ENCODE measurements at places on chromosomes 5 and 9.

- DNase-seq, result no peak
Measured at GRCh38 chr5:73912821-73913271, 286.9 kb downstream of the ARHGEF28 start.

DNA sequence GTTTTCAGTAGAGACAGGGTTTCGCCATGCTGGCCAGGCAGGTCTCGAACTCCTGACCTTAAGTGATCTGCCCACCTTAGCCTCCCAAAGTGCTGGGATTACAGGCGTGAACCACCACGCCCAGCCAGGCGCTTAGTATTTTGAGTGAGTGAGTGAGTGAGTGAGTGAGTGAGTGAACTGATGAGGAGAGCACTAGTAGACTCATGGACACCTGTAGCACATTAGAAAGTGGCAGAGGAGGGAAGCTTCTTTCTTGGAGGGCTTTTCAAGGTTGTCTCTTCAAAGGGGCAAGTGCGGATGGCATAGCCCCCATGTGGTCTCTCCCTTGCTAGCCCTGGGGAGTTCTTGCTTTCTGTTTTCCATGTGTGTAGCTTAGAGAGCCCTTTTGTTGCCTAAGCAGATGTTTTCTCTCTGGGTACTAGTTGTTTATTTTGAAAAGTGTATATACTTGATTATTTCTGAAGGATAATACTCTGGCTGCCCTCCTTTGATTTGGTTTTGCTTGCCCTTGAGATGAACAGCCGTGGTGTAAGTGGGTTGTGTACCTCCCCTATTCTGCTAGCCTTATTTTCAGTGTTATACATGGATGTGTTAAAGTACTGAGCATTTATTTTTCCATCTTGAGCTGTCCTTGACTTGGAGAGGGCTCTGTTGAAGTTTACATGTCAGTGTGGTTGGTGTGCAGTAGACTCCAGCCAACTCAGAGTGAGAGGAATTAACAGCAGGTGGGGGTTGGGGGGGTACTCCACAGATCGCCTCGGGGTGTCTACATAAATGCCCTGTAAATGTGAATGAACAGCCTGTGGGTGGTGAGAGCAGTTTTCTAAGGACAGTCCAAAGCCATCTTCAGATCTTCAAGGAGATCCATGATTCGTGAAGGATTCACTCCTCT lies 35.5 kb downstream of the PRRC2B start:
- DNase-seq, result no peak

DNA sequence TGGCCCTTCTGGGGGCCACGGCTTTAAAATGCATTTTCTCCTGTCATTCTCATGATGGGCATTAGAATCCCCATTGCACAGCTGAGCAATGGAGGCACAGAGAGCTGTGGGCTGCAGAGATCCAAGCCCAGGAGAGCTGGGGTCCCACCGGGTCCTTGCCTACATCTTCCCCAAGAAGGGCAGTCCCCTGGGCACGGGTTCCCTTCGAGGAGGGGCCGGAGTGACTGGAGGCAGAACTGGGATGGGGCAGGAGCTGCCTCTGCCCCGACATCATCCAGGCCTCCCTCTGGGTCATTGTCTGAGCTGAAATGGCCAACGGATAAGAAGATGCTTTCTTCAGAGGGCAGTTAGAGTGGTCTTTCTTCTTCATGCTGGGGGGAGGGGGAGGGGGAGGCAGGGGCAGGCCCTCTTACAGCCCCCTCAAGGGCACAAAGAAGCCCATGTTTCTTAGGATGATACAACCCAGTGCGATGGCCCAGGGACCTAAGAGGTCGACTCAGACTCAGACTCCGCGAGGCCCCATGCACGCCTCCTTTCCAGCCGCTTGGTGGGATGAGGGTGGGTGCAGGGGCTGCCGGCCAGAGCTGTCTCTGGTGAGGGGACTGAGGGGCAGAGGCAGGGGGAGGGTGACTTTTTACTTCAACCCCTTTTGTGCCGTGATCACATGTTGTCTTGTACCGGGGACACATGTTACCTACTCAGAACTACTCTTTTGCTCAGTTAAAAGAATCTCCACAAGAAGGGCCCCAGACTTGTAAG lies 112.4 kb upstream of the IRX2 start:
- DNase-seq, result no peak

DNA sequence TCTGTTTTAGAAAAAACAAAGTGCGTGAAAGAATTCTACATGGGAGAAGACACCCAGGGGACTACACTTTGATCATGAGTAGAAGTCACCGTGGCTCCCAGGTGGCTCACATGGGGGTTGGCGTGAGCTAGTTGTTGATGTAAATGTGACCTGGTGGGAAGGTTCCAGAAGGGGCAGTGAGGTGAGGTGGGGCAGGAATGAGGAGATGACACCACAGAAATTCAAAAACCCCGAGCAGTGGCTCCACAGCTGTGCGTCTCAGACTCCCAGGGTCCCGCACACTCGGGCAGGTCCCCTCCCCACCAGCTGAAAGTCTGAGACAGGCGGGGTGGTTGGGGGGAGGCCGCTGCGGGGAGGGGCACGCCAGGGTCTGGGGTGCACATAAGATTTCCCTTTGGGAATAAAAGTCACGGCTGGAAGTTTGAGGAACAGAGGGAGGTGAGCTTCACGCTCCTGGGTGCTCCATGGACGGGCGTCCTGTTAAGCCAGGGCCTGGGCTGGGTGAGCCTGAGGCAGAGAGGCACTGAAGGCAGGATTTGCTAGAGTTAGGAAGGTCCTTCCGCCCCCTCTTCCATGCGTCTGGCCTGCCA lies 29.9 kb downstream of the GLT6D1 start:
- no peak for DNase-seq

GRCh38 chr5:8500426-8500825 lies 631.5 kb downstream of the MTRR start:
- DNase-seq, result no peak

- DNase-seq, result no peak
Measured at GRCh38 chr5:180596115-180596667, 4.9 kb upstream of the SCGB3A1 start.

DNA sequence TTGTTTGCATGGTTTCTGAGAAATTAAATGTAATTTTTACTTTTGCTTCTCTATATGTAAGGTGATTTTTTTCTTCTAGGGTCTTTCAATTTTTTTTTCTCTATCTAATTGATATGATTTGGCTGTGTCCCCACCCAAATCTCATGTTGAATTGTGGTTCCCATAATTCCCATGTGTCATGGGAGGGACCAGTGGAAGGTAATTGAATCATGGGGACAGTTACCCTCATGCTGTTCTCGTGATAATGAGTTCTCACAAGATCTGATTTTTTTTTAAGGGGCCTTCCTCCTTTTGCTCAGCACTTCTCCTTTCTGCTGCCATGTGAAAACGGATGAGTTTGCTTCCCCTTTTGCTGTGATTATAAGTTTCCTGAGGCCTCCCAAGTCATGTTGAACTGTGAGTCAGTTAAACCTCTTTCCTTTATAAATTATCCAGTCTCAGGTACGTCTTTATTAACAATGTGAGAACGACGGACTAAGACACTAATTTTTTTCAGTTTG lies 150.8 kb downstream of the MTRR start:
- no peak for DNase-seq

GRCh38 chr5:7638456-7638855 lies 212.5 kb downstream of the CFAP90 start:
- DNase-seq, result no peak

- no peak for DNase-seq
Measured at GRCh38 chr5:10735569-10736276, 25.3 kb downstream of the DAP start.

GRCh38 chr5:78320401-78320800 lies 25.9 kb upstream of the AP3B1 start:
- peak; percentile 25 for DNase-seq

DNA sequence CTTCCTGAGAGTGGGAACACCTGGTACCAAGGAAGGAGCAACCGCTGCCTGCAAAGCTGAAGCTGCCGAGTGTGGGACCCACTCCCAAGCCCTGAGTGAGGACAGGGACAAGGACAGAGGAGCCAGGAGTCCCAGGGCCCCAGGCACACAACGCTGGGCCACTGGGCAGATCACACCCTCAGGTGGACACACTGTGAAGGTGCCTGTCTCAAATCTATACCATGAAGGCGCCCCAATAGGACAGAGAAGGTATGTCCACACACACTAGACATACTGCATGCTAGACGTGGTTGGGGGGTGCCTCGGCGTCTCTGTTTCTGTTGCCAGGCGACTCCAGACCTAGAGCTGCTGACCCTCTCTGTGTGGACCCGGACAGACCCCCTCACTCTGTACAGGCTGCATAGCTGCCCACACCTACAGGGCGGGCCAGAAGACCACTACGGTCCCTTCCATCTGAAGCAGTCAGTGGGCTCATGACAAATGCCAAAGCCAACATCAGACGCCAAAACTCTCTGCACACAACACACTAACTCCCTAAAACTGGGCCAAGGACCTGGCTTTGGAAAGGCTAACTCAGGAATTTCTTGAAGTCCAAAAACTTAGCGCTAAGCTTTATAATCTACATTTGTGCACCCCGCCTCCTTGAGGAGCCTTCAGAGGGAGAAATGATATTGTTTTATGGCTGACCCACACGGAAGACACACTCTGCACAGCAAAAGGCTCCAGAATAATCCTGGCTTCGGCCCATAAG lies 60.7 kb downstream of the ROR2 start:
- no peak for DNase-seq

DNA sequence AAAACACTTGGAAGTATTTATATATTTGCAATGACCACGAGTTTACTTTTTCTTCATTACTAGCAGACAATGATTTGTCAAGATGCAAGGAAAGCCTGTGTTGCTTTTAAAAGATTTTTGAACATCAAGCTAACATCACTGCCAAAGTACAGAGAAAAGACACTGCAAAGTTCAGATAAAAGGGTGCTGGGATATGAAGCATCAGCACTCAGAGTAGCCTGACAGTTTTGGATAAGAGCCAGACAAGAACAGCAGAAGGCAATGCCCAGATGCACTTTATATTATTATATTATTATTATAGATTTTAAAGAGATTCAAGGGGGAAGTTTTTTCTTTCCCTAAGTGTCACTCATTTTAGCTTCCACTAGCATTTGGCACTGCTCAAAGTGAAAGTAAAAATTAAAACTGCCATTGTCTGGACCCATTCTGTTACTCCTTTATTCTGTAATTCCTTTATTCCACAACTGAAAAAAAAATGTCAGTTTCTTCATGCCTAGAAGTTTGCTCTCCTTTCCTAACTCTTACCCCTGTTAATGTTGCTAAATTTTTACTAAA lies 240.6 kb downstream of the EFNA5 start:
- DNase-seq, result no peak

GRCh38 chr9:117678871-117679270 lies 25.3 kb upstream of the TLR4 start:
- DNase-seq, result no peak

DNA sequence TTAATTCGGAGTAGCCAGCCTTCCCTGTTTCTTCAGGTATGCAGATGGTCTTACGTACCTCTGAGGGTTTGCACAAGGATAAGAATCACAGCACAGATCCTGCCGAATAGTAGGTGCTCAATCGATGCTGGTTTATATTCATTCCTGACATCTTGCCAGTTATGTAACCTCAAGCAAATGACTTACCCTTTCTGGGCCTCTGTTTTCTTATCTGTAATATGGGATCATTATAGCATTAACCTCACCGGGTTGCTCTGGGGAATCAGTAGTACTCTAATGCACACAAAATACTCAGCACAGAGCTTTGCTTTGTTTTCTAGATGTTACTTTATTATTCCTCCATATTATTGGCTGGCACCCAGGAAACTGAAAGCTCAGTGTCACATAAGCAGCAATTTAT lies 7.7 kb upstream of the NR5A1 start:
- DNase-seq, result no peak

DNA sequence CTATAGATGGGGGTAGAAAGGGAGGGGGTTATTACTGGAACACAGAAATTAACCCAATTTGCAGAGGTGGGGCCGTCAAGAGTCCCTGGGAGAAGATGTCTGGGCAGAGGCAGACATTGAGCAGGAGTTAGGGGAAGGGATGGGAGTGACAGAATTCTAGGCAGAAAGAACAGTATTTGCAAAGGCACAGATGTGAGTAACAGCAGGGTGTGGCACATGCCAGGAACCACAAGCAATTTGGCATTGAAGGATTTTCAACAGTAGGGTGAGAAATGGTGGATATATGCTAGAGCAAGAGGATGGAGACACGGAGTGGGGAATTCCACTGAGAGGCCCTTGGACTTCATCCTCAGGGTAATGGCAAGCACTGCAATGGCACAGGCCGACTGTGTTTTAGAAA lies 71.6 kb upstream of the FRRS1L start:
- DNase-seq, result no peak

DNA sequence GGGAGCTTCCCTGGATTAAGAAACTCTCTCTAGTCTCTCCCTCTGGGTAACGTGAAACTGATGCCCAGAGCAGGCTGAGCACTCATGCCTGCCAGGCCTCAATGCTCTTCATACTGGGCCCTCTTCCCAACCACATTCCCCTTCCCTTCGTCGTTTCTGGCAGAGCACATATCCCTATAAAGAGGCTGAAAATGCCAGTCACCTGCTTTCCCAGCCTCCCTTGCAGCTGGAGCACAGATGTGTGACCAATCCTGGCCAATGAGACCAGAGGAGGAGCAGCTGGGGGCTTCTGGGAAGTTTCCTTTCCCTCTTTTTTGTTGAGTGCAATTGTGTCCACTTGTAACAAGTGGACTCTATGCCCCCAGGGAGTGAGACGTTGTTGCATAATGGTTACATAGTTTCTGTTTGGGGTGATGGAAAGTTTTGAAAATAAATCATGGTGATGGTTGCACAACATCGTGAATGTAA lies 30.2 kb upstream of the SMIM23 start:
- no peak for DNase-seq

- no peak for DNase-seq
Measured at GRCh38 chr9:116062206-116062550, 91.4 kb upstream of the PAPPA start.

- no peak for DNase-seq
Measured at GRCh38 chr5:120435129-120435528, 29.0 kb upstream of the PRR16 start.

- DNase-seq, result no peak
Measured at GRCh38 chr5:133531178-133531577, 81.2 kb downstream of the FSTL4 start.

- peak; percentile 29 for DNase-seq
Measured at GRCh38 chr5:69160651-69161050, 6.3 kb upstream of the CCNB1 start.

GRCh38 chr9:110942522-110942921 lies 95.7 kb downstream of the LPAR1 start:
- no peak for DNase-seq

- DNase-seq, result no peak
Measured at GRCh38 chr9:111744363-111744762, 50.4 kb downstream of the SHOC1 start.

GRCh38 chr9:120718316-120718715 lies 4.0 kb upstream of the MEGF9 start:
- no peak for DNase-seq

GRCh38 chr5:128038643-128039042 lies 44.9 kb upstream of the SLC12A2 start:
- no peak for DNase-seq

DNA sequence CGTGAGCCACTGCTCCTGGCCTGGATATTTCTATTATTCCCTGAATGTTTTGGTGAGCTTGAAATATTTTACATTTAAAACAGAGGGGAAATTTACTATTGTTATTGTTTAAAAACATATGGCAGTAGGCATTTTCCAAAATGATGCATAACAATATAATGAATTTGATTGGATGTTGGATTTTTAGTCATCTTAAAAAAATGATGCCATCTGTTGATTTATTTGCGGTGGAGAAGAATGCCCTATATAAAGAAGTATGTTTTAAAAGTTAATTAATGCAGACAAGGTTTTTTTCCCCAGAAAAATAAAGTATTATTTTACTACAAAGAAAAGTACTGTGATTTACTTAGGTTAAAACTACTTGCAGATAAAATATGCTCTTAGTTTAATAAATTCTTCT lies 33.4 kb upstream of the ARRDC3 start:
- no peak for DNase-seq

GRCh38 chr5:53782620-53783019 lies 222.2 kb downstream of the NDUFS4 start:
- no peak for DNase-seq

GRCh38 chr9:84880835-84881234 lies 211.3 kb downstream of the NTRK2 start:
- no peak for DNase-seq
